Activated T-cell treated with anti-CD3 and anti-CD28 coated beads, Interleukin-2, amount 50 U/mL, for 72 hours (primary cell): ENCODE measurements at places on chromosomes 6 and 20.

DNA sequence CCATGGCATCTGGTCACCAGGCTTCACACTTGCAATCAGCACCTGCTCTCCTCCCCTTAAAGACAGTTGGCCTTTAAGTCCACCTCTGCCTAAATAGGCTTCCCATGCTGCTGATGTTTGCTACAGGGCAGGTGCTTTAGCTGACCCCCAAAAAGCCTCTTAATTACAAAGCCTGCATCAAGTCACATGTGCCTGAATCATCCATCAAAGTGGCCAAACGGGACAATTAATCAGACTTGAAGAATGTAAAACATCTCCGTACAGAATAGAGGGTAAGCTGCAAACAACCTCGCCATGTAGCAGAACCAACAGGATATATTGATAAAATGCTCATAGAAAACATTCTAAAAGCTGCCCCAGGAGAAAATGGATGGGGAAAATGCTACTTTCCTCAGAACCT lies 7.4 kb downstream of the LY86 start:
- DNase-seq: no peak

DNA sequence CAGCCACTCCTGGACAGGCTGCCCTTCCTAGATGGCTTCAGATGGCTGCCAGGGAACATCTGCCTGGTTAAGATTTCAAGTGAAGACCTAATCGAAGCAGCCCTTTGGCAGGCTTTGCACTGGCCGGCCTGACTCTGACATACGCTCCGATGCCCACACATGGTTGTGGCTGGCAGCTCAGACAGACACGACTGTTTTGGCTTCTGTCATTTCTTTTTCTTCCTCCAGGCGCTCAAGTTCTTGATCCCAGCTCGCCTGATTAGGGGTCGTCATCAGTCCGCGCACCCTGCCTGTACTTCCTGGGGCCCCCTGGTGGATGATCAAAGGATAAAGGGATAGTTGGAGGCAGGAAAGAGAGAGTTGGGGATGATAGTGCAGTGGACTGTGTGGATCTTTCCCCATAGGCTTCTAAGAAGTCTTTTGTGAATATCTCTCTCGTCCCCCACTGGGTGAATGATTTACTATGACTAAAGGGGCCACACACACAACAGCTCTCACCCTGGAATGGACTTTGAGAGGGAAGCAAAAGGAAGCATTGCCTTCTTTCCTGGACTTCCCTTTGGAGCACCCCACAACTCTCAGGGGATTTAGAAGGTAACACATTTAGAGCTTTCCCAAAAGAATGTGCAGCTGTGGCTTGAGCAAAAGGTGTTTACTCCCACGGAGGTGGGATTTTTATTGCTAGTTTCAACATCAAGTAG lies 21.4 kb upstream of the TRAM2 start:
- DNase-seq: peak; percentile 30

GRCh38 chr6:94065707-94066337 lies 646.5 kb upstream of the EPHA7 start:
- DNase-seq: no peak

DNA sequence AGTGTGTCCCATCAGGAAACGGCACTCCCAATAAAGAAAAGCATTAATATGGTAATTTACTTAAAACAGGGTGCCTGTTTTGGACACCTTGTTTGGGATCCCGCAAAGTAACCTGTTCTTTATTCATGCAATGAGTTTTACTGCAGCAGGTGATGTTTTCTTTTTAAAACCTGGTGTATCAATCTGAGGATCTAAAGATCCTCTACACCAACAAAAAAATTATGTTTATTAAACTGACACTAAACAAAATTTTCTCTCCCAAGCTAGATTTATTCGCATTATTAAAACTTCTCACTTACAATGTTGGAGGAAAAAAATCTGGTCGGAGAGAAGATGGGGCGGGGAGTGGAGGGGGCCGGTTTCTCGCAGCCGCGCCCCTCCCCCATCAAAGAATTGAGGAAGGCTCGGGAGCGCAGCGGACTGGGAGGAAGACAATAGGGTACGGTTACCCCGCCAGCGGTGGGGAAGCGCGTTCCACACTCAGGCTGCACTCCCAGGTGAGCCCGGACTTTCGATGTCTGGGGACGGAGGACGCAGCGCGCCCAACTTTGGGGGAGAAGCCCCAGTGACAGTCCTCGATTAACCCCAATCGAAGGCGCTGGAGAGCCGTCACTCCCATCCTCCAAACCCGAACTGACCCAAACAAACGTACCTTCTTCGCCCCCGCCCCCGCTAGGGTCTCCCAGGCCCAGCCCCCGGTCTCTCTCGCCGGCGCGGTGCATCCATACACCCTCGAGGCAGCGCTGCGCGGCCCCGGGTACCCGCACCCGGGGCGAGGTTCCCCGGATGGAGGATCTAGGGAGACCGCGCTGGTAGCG lies 1.3 kb downstream of the CD24 start:
- peak; percentile 3 for DNase-seq

DNA sequence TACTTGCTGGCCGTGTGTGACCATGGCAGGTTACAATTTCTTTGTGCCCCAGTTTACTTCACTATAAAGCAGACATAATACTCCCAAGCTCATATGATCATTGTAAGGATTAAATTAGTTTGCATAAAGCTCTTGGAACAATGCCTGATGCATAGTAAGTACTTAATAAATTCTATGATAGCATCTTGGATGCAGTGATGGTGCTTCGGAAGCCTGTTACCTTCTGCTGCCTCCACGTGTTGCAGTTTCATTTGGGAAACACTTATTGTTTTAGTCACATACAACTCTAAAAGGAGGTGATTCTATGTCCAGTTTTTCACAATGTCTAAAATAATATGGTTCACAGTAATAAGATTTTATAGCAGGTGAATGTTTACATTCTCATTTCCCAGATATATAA lies 343.9 kb downstream of the NRN1 start:
- no peak for DNase-seq

DNA sequence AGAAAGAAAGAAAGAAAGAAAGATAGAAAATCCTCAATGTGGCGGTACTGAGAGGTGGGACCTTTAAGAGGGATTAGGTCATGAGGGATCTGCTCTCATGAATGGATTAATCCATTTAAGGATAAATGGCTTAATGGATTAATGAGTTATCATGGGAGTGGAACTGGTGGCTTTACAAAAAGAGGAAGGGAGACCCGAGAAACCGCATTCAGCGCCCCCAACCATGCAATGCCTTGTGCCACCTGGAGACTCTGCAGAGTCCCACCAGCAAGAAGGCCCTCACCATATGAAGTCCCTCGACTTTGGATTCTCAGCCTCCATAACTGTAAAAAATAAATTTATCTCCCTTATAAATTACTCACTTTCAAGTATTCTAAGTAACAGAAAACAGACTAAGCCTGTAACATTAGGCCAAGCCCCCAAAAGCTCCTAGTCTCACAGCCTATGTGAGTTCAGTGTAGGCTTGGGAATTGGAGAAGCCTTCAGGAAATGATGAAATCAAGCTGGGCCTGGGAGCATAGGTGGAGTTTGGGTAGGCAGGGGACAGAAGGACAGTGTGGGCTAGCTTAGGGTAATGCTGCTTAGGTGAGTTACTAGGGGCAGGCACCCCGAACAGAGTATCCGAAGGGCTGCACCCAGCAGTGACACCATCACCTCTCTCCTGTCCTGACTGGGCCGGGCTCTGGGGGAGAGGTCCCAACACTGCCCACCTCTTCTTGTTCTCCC lies 36.2 kb upstream of the RNF24 start:
- no peak for DNase-seq

DNA sequence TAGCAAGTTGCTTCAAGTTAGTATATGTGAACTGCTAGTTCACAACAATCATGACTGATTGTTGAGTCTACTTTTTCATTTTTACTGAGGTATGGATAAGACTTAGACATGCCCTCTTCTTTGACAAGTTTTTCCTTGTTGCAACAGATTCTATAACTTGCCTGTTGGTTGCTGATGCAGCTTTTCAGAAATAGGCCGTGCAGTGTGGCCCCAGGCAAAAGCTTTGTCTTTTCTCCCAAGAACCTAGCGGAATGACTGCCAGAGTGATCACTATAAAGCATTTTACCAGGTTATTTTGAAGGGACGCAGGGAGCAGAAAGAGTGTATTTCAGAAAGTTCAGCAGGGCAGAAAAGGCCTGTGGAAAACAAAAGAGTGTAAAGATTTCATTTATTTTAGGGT lies 16.0 kb downstream of the HECA start:
- no peak for DNase-seq

DNA sequence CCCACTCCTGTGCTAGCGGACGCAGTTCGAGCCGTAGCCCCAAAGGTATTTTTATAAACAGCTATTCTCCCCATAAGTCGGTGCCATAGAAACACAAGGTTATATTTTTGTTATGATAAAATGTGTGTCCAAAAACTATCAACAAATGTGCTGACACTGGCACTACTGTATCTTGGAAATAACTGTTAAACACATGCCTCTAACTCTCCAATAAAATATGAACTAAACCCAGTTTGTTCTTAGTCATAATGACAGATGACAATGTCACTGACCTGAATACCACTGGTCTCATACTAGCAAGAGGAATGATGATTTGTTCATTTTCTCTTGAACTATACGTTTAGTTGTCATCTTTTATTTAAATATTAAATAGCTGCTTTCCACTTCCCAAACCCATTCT lies 51.4 kb upstream of the NUP153 start:
- DNase-seq: no peak

DNA sequence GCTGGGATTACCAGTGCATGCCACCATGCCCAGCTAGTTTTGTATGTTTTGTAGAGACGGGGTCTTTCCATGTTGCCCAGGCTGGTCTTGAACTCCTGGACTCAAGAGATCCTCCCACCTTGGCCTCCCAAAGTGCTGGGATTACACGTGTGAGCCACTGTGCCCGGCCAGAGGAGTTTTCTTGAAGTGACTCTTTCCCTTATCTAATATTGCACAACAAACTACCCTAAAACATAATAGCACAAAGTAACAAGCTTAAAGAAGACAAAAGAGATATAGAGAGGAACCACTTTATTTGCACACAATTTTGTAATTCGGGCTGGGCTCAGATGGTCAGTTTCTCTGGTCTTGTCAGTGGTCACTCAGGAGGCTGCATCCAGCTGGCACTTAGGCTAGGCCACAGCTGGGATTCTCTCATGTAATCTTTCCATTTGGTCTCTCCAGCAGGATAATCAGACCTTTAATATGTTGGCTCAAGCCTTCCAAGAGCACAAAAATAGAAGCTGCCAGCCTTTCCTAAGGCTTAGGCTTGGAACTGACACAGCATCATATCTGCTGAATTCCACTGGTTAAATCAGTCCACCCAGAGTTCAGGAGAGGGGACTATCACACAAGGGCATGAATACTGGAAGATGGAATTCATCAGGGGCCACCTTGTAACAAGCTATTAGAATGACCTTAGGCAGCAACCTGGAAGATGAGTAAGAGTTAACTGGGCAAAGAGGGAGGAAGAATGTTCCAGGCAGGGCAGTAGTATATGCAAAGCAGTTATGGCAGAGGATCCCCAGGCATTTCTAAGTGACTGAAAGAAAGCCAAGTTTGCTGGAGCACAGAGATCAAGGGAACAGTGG lies 56.7 kb upstream of the PNRC1 start:
- no peak for DNase-seq

DNA sequence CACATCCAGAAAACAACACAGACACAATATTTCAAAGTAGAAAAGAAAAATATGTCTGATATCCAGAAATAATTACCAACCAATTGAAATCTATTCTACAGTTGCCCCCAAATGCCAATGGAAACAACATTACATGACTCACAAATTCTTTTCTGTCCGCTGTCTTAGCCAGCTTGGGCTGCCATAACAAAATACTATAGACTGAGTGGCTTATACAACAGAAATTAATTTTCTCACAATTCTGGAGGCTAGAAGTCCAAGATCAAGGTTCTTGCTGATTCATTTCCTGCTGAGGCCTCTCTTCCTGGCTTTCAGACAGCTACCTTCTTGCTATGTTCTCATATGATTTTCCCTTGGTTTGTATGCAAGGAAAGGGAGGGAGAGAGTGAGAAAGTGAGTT lies 698.1 kb downstream of the DHX35 start:
- no peak for DNase-seq

GRCh38 chr20:63060057-63060991 lies 53.6 kb upstream of the BHLHE23 start:
- no peak for DNase-seq

- DNase-seq: no peak
These were observed 152.1 kb downstream of the TTLL2 start for GRCh38 chr6:167476844-167477595.

DNA sequence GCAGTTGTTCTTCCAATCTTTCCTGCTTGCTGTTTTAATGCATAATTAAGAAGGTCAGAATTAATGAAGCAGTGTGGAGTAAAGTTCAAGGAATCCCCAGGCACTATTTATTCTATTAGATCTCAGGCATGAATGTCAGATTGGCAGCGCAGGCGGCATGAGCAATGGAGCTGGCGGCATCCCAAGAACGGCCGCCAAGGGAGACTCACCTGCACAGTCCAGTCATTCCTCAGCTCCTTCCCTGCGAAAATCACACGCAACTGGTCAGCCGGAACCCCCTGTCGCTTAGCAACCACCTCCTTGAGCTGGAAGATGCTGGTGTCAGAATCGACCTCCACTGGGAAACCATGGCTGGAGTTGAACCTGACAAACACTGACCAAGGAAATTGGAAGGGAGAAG lies 284.5 kb downstream of the PRKN start:
- no peak for DNase-seq

DNA sequence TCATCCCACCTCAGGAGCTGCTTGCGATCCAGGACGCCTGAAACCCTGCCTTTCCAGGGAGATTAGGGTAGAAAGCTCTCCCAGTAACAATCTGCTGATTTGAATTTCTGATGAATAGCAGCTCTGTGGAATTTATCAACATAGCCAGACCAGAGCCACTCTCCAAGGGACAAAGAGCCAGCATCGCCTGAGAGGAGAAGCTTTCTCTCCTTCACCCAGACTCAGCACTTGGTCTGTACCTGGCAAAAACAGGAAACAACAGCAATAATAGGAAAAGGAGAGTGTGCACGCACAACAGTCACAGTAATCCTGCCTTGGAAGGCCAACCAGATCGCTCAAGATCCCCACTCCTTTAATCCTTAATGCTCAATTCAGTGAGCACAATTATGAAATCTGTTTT lies 22.3 kb upstream of the ROS1 start:
- no peak for DNase-seq

- DNase-seq: no peak
These were observed 384.1 kb downstream of the LAMA2 start for GRCh38 chr6:129267028-129267427.

GRCh38 chr20:63699466-63700198 lies 3.2 kb downstream of the TNFRSF6B start:
- DNase-seq: no peak

GRCh38 chr6:15952231-15953151 lies 176.4 kb upstream of the MYLIP start:
- no peak for DNase-seq
